SK-N-SH treated with all-trans-retinoic acid at 6 μM for 48 hours (cell line): ENCODE measurements at places on chromosomes 5 and 9.

DNA sequence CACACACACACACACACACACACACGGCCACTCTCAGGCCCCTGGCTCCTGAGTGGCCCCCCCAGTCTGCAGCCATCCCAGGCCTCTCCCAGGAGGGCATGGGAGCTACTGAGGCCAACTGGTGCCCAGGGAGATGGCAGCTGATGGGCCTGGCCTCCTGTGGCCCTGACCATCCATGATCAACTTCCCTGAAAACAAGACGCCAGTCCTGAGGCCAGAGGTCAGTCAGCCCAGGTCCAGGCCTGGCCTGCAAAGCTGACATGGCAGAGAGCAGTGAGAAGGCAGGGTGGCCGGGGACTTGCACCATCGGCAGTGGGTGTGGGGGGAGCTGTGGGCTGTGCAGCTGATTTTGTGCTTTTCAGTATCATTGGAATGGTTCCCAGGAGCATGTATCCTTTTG, 47.0 kb downstream of the SARDH start:
- no peak for ATAC-seq

DNA sequence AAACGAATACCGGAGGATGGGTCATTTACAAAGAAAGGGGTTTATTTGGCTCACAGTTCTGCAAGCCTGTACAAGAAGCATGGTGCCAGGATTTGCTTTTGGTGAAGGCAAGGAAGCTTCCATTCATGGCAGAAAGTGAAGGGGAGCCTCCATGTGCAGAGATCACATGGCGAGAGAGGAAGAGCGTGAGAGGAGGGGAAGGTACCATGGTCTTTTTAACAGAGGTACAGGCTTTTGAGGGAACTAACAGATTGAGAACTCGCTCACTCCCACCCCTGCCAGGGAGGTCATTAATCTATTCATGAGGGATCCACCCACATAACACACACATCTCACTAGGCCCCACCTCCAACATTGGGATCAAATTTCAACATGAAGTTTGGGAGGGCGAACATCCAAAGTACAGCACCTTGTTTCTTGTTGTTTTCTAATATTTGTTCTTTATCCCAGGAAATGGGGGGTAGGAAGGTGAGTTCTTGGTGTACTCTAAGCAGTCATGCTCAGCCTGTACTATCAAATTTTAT, 18.5 kb downstream of the TMC1 start:
- ATAC-seq, result no peak; the same call in 2 of the 3 replicates

DNA sequence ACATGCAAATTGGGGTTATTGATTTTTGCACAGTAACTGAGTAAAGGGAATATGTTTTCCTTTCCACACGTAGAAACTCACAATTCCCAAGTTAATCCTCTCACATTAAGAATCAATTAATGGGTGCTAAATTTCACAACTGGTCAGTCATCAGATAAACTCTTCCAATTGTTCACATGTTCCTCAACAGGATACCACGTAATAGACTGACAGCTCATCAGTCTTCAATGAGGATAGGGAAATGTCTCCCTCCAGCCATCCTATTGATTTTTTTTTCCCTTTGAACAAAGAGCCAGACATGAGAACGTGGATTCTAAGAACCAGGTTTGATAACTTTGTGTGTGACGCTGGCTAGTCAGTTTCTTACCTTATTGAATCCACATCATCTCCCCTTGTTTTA, 768 bp upstream of the CER1 start:
- ATAC-seq, result no peak

- ATAC-seq, result peak; percentile 67
Measured at GRCh38 chr5:149172261-149172660, 31.0 kb downstream of the ABLIM3 start.

DNA sequence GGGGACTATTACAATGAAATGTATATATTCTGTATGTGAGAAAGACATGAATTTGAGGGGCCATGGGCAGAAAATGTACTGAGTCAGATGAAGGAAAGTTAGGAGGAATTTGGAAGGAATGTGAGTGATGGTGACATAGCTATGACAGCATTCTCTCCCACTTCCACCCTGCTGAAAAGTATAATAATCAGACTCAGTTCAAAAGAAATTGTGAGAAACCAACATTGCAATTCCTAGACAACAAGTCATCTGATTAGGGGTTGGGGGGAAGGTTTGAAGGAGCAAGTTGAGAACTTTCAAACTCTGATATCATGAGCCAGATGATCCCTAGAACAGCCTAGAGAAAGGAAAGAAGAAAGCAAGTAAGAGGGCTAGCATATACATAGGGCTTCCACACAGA, 370.6 kb downstream of the DMRTA1 start:
- no peak for ATAC-seq

DNA sequence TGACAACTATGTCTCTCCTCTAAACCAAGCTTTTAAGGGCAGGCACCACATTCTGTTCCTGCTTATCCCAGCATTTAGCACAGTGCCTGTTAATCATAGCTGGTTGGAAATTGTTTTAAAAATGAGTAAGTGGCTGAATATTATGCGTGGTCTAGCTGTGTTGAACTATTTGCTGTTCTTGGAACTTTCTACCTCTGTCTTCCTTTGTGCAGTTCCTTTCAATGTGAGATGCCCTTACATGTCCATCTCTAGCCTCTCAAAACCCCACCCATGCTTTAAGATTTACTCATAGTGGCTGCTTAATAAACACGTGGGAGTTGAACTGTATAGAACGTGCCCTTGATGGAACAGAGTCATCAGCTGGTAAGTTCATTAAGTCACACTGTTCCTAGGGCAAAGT, 34.5 kb downstream of the C9orf57 start:
- no peak for ATAC-seq

DNA sequence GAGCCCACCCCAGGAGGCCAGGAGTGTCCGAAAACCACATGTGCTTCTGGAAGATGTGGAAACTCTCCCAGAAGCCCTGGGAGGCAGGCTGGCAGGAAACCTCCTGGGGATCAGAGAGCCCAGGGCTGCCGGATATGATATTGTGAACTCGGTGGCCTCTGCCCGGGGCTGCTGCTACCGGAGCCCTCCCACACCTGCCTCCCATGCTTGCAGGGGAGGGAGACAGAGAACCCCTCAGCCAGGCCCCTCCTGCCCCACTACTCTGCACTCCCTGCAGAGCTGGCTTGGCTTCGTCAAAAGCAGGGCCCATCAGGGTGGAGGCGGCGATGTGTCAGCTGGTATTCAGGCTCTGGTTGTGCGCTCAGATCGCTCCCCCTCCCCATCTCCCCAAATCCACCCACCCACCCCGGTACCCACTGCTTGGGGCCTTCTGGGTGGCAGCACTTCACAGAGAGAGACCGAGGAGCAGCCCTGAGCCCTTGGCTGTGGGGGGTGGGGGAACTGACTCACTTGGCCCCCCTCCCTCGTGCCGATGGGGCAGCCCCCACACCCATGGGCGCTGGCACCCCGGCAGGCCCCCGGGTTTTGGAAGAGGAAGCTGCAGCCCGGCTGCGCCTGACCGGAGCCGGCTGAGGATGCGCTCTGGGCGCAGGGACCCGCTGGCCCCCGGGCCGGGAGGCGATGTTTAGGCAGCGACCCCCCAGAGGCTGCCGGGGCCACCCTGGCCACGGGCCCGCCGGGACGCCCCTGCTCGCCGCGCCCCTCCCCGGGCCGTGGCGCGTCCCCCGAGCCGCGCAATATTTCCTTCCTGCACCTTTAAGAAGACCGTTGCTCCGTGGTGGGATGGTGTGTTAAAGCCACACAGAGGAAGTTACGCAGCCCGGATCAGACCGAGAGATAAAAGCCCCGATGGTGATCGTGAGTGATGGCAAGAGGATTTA, 786 bp upstream of the NTNG2 start:
- peak; percentile 67 for ATAC-seq

DNA sequence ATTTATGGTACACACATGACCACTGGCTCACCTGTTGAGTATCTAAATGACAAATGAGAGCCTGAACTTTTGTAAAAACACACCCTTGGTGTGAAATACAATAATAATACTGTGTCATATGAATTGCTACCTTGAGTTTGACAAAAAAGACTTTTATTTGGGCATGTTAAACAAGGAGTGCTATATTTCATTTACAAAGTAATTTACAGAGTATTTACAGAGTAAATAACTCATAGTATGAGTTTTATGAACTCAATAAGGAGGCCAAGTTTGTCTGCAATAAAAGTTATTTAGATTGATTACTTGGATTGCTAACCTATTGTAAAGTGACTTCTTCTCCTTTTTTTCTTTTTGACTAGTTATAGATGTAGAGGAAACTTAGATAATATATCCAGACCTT, 146.0 kb upstream of the NUDT12 start:
- no peak for ATAC-seq

GRCh38 chr9:95845751-95846150, 29.7 kb upstream of the ERCC6L2 start:
- ATAC-seq, result no peak

DNA sequence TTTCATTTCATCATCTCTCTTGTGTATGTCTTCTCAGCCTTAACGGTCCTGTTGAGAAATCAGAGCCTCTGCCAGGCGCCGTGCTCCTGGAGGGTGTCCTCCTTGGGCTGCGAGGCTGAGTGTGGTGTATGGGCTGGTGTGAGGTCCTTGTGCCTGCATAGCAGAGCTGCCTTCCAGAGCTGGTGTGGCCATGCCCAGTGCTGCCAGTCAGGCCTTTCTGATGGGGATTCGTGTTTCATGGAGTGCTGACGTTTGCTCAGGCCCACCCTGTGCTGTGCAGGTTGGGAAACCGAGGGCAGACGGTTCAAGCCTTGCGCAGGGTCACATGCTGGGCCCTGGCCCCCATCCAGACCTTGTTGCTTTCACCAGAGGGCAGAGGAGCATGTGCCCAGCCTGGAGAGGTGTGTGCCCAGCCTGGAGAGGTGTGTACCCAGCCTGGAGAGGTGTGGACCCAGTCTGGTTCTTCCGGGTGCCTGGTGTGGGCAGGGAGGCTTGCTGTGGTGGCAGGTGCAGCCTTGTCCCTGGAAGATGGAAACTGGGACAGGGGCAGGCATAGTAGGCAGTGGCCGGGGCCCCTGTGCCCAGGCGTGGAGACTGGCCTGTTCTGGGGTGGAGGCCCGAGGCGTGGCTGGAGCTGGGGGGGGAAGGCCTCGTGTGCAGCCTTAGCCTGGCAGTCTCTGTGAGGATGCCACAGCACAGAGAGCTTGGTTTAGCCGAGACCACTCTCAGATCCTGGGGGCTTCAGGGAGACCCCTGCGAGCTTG, 84.0 kb downstream of the RXRA start:
- ATAC-seq, result no peak

- ATAC-seq, result no peak
Measured at GRCh38 chr9:33293782-33294181, 3.5 kb downstream of the NFX1 start.

GRCh38 chr5:113245427-113246225, 189.2 kb downstream of the TSSK1B start:
- no peak for ATAC-seq

- no peak for ATAC-seq
Measured at GRCh38 chr5:17481378-17481777, 16.7 kb upstream of the TAF11L2 start.

- ATAC-seq, result no peak
Measured at GRCh38 chr9:71761938-71762353, 6.4 kb downstream of the CEMIP2 start.

DNA sequence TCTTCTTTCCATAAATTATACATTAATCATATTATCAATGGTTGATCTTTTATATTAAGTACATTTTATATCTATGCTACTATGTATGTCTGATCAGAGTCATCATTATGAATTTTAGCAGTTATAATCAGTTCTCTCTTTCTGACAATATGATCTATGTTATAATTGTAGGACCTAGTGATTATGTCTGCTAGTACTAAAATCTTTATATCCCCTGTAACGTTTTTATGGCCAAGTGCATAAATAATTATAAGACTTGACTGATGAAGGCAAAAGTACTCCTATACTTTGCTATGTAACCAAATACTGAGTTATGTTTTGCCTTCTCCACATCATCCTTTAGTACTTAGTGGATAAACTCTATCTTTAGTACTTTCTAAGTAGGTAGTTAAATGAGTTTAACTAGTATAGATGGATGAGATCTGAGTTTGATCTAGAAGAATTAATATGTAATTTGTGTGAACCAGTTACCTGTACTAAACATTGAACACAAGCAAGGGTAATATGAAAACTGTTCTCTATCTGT, 75.4 kb downstream of the SLF1 start:
- ATAC-seq, result peak; percentile 7; the same call in 2 of the 3 replicates

GRCh38 chr5:58459146-58460001, 512 bp downstream of the PLK2 start:
- peak; percentile 46 for ATAC-seq

- ATAC-seq, result no peak
Measured at GRCh38 chr5:42810834-42811590, 680 bp downstream of the SELENOP start.

- no peak for ATAC-seq
Measured at GRCh38 chr9:125904155-125904851, 157.1 kb downstream of the PBX3 start.

DNA sequence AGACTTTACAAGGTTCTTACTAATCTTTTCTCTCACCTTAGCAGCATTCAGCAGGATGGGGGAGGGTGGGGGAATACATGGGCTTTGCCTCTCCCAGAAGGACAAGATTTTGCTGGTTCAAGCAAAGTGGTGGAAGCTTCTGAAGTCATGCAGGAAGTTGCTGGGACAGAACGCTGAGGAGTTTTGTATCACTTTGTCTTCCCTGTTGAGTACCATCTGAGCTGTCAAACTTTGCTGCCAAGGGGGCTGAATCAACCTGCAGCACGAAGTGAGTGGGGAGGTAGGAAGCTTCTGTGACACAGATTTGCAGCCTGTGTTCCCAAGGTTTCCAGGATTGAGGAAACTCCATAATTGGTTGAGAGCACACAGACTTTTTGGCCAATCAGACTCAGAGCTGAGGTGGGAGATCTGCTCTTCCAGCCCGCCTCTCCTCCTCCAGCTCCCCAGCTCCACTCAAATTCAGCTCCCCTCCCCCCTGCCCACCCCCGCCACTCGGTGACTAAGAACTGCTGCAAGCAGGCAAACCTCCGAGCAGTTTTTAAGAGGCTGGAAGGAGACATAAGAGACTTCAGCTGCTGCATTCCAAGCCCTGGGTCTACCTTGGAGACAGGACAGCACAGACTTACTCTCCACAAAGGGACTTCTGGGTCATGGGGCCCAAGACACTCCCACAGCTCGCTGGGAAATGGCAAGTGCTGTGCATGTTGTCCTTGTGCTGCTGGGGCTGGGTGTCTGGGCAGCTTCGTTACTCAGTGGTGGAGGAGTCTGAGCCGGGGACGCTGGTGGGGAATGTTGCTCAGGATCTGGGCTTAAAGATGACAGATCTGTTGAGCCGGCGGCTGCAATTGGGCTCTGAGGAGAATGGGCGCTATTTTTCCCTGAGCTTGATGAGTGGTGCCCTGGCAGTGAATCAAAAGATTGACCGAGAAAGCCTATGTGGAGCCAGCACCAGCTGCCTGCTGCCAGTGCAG, at the start of gene PCDHGC5:
PCDHGC5 (plus strand) TSS at position 491 of the 971 bp plus-strand sequence; CDS start at position 651, 160 bp downstream.
- ATAC-seq, result peak; percentile 66

DNA sequence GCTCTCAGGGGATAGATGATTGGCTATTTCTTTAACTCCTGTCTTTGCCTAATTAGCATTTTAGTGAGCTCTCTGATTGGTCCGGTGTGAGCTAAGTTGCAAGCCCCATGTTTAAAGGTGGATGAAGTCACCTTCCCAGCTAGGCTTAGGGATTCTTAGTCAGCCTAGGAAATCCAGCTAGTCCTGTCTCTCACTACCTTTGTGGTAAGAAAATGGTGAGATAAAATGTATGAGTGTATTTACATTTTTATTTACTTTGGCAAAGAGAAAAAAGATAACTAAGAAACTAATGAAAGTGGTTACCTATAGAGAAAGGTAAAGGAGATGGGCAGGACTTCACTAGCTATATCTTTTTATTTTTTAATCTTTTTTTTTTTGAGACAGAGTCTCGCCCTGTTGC, 146.8 kb downstream of the RFK start:
- ATAC-seq, result no peak
